ENCODE measurements at places on chromosomes 3 and 15.

GRCh38 chr15:50487287-50487686, 59.2 kb downstream of the USP50 start:
- DNase-seq, result no peak

- DNase-seq, result no peak
These were observed 73.0 kb downstream of the MYH15 start for GRCh38 chr3:108437439-108437838.

DNA sequence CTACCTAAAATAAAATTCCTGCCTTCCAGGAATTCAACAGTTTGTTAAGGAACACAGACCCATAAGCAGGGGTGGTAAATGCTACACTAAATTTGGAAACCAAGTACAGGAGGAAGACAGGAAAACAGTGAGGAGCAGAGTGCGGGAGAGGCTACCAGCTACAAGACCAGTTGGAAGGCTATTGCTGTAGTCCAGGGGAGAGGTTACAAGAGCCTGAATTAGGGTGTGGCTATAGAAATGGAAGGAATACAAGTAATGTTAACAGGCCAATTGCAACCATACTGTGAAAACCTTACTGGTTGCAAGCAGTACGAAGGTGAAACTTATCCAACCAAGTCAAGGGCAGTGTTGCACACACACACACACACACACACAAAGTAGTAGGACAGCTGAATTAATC, 880 bp upstream of the ARMC8 start:
- no peak for DNase-seq

- no peak for DNase-seq
These were observed 44.8 kb downstream of the CCDC12 start for GRCh38 chr3:46931631-46932331.

GRCh38 chr3:140863580-140864009, 78.0 kb upstream of the SLC25A36 start:
- DNase-seq, result no peak

DNA sequence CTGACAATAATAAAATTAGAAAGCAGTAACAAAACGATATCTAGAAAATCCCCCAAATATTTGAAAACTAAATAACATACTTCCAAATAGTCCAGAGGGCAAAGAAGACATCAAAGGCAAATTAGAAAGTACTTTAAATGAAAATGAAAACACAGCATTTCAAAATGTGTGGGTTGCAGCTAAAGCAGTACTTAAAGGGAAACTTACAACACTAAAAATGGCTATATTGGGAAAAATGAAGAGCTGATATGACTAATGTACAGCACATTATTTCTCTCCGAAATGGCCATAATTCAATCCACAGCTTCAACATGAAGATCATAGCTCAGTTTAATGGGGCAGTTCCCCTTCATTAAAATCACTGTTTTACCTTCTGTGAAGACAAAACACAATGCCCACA, 71.9 kb downstream of the FBXL22 start:
- no peak for DNase-seq

- DNase-seq, result no peak
These were observed 37.2 kb downstream of the BHLHE40 start for GRCh38 chr3:5016211-5017161.

GRCh38 chr3:125695688-125696087, 100.4 kb upstream of the OSBPL11 start:
- DNase-seq, result no peak

- DNase-seq, result no peak
These were observed 2.1 kb upstream of the RFT1 start for GRCh38 chr3:53132347-53132746.

DNA sequence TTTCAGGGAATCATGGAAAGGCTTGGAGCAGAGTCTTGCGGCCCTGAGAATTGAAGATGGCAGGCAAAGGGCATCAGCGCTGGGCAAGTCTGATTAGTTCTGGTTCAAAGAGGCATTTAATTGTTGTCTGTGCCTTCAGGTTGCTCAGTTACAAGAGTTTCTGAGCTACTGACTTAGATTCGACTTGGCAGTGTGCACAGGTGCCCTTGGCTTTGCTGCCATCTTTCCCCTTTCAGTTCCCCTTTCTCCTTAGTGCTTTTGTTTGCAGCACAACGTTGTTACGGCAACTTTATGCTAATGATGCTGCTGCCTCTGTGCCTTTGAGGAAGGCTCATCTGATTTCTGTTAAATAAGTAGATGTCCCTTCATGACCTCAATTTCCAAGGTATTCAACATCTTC, 12.5 kb downstream of the P2RY14 start:
- DNase-seq, result no peak

GRCh38 chr3:13496879-13497278, 16.8 kb downstream of the HDAC11 start:
- DNase-seq, result no peak

GRCh38 chr3:171743327-171744157, 66.7 kb downstream of the PLD1 start:
- no peak for DNase-seq

GRCh38 chr15:75214293-75215096, 12.8 kb downstream of the C15orf39 start:
- DNase-seq, result no peak

- no peak for DNase-seq
These were observed 6.5 kb upstream of the CILP start for GRCh38 chr15:65217526-65218482.

GRCh38 chr15:92561754-92562153, 93.8 kb downstream of the FAM174B start:
- DNase-seq, result no peak

GRCh38 chr15:23797747-23798446, 110.8 kb upstream of the NDN start:
- DNase-seq, result no peak

DNA sequence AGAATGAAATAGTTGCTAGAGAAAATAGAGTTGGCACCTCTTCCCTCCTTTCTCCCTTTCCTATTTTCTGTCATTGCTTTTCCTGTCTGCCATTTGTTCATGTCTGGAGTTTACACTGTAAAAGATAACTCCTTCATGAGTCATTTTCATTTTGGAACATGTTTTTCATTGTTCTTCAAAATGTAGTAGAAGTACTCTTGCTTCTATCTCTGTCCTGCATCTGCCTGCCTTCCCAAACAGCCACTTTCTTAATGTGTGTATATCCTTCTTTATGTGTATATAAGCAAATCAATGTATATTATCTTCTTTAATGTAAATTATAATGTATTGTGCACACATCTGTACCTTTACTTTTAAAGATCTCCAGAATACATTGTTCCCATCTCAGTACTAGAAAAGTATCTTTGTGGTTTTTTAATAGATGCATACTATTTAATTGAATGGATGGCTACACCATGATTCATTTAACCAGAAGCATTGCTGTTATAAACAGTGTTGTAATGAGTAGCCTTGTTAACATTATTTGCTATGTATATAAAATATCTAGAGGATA, 41.1 kb downstream of the TSC22D2 start:
- no peak for DNase-seq

GRCh38 chr3:188839187-188839695, 332.5 kb upstream of the TPRG1 start:
- DNase-seq, result no peak

- DNase-seq, result no peak
These were observed 502.2 kb upstream of the LMCD1 start for GRCh38 chr3:7999384-7999783.

- no peak for DNase-seq
These were observed 32.3 kb downstream of the XXYLT1 start for GRCh38 chr3:195238586-195239118.

- no peak for DNase-seq
These were observed 8.4 kb upstream of the ISL2 start for GRCh38 chr15:76328106-76328696.

DNA sequence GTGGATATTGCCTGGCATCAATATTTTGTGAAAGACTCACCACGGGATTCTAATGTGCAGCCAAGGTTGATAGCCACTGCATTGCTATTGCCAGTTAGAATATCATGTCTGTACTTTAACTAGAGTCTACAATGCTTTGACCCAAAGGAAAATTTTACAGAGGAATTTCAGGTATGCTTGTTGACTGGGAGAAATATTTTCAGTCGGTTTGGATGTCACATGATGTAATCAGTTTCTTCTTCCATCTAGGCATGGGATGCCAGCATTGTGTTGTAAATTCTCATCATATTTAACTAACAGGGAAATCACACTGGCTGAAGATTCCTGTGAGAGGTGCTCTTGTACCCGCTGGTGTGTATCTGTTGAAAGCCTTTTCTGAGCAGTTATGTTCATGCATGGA, 508.9 kb upstream of the ADAMTS9 start:
- DNase-seq, result no peak

DNA sequence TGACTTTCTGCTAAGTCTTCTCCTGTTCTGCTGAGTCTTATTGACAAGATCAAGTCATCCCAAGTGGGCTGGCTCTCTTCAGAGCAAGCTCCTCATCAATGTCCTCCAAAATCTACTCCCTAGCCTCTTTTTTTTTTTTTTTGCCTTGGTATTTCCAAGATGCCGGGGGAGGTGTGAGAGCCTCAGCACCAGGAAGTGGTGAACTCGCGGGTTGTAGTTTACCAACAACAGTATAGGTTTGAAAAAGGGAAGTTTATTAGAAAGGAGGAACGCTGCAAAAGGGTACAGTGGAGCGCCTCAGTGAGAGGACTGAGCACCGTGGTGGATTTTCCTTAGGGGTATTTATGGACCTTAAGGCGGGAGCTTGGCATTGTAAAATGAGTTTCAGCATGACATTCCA, 94.3 kb upstream of the SGO1 start:
- no peak for DNase-seq

GRCh38 chr3:172341482-172342059, 106.7 kb downstream of the GHSR start:
- DNase-seq, result no peak

GRCh38 chr3:82467051-82467450, 705.6 kb upstream of the GBE1 start:
- DNase-seq, result no peak

GRCh38 chr15:40358471-40359353, 693 bp downstream of the DISP2 start:
- no peak for DNase-seq

GRCh38 chr15:92682741-92683510, 27.4 kb upstream of the FAM174B start:
- no peak for DNase-seq

- no peak for DNase-seq
These were observed 244.2 kb upstream of the SLITRK3 start for GRCh38 chr3:165440380-165440779.

Measured in breast epithelium (tissue), 4 donors.